ENCODE measurements at places on chromosomes 1 and 21.

DNA sequence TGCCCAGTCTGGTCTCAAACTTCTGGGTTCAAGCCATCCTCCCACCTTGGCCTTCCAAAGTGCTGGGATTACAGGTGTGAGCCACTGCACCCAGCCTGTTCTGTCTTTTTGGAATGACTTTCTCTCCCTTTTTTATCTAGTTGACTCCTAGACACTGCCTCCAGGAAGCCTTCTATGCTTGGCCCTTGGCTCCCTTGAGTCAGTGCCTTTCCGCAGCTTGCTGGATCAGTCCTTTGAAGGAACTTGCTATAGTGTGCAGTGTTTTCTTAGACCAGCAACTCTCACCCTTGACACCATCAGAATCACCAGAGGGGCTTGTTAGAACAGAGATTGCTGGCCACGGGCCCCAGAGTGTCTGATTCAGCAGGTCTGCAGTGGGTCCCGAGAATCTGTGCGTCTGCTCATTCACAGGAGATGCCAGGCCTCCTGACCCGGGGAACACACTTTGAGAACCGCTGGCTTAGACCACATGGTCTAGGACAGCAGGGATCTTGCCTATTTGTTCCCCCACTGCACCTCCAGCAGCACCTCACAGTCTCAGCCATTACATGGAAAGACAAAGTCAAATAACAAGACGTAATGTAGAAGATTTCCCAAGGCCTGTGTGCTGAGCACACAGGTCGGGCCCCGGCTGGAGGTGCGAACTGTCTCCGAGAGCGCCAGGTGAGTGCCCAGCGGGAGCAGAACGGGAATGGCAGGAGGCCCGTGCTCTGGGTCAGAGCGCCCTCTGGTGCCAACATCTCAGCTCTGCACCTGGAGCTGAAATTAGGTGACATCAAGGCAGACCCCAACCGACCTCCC is 27.4 kb upstream of the CTPS1 start:
- DNase-seq, result peak; percentile 69

GRCh38 chr1:185674201-185674600 is 60.0 kb upstream of the HMCN1 start:
- peak; percentile 25 for DNase-seq

GRCh38 chr1:158002631-158003405 is 9.4 kb downstream of the KIRREL1 start:
- DNase-seq, result no peak

DNA sequence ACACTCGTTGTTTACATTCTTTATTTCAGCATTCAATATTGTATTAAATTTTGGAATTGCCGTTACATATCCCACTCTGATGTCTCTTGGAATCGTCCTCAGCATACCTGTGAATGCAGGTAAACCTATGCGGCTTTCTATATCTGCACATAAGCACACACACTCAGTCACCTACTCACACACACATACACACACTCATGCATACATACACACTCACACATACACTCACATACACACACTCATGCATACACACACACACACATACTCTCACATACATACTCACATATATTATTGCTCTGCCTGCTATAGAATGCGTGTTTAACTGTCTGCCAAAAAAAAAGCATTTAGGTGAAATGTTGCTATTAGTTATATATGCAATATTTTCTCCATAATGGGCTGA is 53.2 kb upstream of the COA6 start:
- DNase-seq, result no peak

GRCh38 chr1:110068646-110069403 is 1.6 kb downstream of the ALX3 start:
- DNase-seq, result no peak

GRCh38 chr1:185731446-185731845 is 2.7 kb upstream of the HMCN1 start:
- DNase-seq, result no peak

DNA sequence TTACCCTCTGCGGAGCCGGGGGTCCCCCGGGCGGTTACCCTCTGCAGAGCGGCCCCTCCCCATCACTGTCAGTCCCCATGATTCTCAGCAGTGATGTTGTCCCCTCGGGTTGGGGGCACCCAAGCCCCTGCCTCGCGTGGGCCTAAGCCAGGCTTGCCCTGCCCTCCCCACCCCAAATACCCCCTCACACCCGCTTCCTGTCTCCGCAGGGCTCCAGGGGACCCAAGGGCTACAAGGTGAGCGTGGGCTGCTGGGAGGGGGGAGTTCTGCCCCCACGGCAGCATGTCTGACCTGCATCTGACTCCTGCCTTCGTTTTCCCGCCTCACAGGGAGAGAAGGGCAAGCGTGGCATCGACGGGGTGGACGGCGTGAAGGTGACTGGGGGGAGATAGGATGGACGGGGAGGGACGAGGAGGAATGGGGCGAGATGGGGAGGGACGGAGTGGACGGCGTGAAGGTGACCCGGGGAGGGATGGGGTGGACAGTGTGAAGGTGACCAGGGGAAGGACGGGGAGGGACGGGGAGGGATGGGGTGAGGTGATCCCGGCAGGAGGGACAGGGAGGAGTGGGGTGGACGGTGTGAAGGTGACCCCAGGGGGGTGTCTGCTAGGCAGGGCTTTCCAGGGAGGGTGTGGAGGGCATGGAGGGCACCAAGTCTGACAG is 8.6 kb downstream of the COL6A1 start:
- no peak for DNase-seq

DNA sequence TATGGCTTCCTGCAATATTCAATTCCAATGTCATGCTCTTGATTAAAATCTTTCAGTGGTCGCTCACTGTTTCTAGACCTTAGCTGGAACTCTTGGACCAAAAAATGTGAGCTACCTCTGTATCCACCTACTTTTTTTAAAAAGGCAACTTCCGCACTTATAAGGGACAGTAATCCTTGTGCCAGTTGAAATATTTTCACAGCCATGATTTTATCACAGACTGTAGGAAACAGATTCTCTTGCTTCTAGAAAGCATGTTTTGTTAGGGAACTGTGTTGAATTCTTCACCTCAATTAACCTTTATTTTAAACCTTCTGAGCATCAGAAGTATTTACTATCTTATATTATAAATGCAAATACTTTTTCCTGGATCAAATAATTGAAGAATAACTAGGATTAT is 296.0 kb upstream of the ST6GALNAC5 start:
- DNase-seq, result no peak

DNA sequence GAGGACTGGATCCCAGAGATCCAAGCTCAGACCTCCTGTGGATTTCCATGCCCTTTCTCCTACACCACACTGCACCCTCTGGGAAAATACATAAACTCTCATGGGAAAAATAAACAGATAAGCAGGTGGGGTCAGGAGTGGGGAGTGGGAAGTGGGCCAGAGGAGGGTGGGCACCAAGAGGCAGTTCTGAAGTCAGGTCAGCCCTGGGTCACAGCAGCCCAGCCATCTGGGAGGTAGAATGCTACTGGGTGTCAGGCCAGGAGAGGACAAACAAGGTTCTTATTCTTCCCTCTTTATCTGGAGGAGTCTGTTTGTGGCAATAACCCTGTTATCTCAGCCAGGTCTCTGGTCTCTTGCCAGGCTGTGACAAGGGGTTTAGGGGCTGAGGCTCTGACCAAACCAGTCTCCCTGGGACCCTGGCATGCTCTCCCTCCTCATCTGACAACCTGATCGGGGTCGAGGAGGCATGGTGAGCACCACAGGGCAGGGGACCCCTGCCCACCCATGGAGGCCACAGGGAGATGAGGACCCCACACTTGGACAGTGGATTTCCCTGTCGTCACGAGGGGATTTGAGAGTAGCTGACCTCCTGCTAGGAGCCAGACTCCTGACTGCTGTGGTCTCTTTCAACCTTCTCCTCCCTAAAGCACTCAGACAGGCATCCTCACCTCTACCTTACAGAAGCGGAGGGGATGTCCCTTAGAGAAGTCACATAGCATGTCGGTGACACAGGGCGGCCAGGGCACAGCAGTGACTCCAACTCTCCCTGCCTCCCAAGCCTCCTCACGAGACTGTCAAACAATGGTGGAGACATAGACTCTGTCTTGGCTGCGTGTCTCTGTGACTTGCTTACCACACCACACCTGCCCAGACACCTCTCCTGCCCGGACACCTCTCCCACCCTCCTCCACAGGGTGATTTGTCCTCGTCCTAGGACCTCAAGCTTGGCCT is 51.3 kb upstream of the IFFO2 start:
- DNase-seq, result no peak

DNA sequence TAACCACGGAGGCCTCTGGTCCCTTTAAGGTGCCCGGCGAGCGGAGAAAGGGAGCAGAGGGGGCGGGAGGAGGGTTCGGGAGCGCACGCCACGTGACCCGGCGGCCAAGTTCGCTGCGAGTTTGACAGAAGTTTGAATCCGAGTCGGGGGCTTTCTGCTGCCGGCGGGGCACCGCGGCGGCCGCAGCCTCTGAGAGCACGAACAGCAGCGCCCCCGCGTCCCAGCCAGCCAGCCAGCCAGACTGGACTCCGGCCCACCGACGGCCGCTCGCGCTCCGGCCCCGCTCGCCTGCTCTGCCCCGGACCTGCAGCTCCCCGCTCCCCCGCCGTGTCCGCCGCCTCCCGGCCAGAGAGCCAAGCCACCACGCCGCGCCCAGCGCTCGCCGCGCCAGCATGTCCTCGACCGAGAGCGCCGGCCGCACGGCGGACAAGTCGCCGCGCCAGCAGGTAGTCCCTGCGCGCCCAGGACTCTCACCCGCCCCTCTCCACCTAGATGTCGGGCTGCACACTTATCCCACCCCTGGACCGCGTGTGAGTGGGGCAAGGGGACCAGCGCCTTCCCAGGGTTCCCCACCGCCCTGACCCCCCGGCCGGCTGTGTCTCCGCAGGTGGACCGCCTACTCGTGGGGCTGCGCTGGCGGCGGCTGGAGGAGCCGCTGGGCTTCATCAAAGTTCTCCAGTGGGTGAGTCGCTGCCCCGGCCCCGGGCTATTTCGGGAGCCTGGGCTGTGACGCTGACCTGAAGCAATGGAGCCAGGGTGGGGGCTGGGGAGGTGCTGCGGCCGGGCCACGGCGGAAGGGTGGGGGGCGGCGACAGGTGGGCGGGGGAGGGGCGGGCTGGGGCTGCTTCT is at the start of gene SYPL2:
Gene SYPL2, plus strand, starts transcription at position 95 of the 849 bp plus-strand sequence. Its CDS starts 298 bp downstream, at position 393.
- DNase-seq, result peak; percentile 20

GRCh38 chr1:48916130-48917069 is 139.7 kb upstream of the BEND5 start:
- no peak for DNase-seq

DNA sequence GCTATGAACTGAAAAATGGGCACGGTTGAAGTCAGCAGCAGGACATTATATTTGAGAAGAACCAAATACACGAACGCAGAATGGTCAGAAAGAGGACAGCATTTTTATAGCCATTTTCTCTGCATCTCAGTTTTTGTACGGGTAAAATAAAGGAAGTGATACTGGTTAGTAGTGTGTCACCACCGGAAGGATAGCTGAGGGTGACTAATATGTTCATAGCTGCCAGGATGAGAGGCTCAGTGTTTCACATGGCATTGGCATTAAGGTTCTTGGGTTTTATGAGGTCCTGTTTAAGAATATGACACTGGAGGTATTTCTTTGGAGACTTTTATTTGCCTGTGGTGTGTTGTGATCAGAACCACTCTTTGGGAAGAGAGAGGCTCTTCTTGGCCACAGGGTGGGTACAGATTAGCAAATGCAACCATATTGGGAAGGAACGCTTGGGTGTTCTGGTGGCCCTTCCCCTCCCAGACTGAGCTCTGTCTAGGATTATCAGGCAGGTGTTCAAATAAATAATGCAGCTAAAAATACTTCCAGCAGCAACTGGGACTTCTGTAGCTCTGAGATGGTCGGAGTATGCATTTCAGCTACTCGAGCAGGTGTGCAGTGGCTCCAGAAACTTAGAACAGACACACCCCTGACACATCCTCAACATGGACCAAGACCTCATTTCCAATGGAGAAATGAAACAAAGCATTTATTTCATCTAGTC is 158.2 kb downstream of the PBX1 start:
- no peak for DNase-seq

DNA sequence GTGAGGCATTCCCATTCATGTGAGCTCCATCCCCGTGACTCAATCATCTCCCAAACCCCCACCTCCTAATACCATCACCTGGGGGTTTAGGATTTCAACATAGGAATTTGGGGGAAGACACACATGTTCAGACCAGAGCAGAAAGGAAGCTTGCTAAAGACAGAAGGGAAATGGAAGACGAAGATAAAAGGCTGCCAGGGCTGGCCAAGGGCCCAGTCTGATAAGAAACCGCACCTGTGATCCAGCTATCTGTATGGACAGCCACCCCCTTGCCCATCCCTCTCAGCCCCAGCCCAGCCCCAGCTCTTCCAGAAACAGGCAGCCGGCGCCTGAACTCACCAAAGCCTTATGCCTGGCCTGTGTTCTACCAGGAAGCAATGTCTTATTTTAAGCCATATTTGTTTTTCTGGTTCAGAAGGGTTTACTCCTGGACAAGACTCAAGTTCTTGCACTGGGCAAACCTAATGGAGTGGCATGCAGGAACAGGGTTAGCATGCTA is 198.4 kb upstream of the VAMP3 start:
- DNase-seq, result no peak

- no peak for DNase-seq
Observed at GRCh38 chr1:114892194-114892918, 37.7 kb downstream of the SYCP1 start.

GRCh38 chr1:247247568-247247967 is 8.3 kb upstream of the VN1R5 start:
- no peak for DNase-seq
